ENCODE measurements at places on chromosomes 2 and 18. TPM values are rescaled to one million over a fixed set of nuclear protein-coding genes. Genes with fewer than 3 reads are reported as not detected.

The IL1R1 gene
- 16.1 TPM for total RNA-seq

The PAIP2B gene
- total RNA-seq, result 16.2 TPM

The MRPL30 gene
- 53.2 TPM for total RNA-seq

The DHRS9 gene
- total RNA-seq, result 1.6 TPM

The HES6 gene
- 22.1 TPM for total RNA-seq

The XDH gene
- total RNA-seq, result 0.21 TPM

The CCBE1 gene
- total RNA-seq, result 5.3 TPM

The SLC16A14 gene
- 9.9 TPM for total RNA-seq

The HRH4 gene
- 0.21 TPM for total RNA-seq

The MROH2A gene
- total RNA-seq, result 2.5 TPM

The SLC39A10 gene
- 33.2 TPM for total RNA-seq

The IFIH1 gene
- 7.0 TPM for total RNA-seq

The MITD1 gene
- total RNA-seq, result 24.1 TPM

The NOL4 gene
- 0.82 TPM for total RNA-seq

The GCG gene
- not detected for total RNA-seq

The CAPG gene
- 61.2 TPM for total RNA-seq

The MATN3 gene
- 0.41 TPM for total RNA-seq

The RASGRP3 gene
- total RNA-seq, result 109 TPM

The C2orf72 gene
- 3.5 TPM for total RNA-seq

Measured in tongue (tissue), 3 donors.